Epithelial cell of umbilical artery (primary cell): ENCODE measurements at places on chromosomes 2 and 18. TPM values are rescaled to one million over a fixed set of nuclear protein-coding genes. Genes with fewer than 3 reads are reported as not detected.

The VWA3B gene
- not detected in 2 replicates for total RNA-seq

The DSG3 gene
- not detected in 2 replicates for total RNA-seq

The RGPD6 gene
- total RNA-seq = 17.2 and 31.5 TPM in 2 replicates

The TCF7L1 gene
- 2.3 and 2.4 TPM in 2 replicates for total RNA-seq

The DSG1 gene
- not detected in 2 replicates for total RNA-seq

The FRZB gene
- not detected in 2 replicates for total RNA-seq

The CD8B2 gene
- total RNA-seq = not detected in 2 replicates

The GLI2 gene
- under 0.01 and 0.30 TPM in 2 replicates for total RNA-seq

The HOXD13 gene
- under 0.01 TPM in 1 of 2 replicates, not detected in the other for total RNA-seq

The OTOS gene
- not detected in 2 replicates for total RNA-seq

The ERMN gene
- total RNA-seq = not detected in 2 replicates

The DPP10 gene
- total RNA-seq = not detected in 2 replicates

The RAB6C gene
- not detected in 2 replicates for total RNA-seq

The EPHA4 gene
- total RNA-seq = 25.3 and 33.1 TPM in 2 replicates

The UPP2 gene
- total RNA-seq = not detected in 2 replicates

The CRACDL gene
- total RNA-seq = 4.2 and 7.3 TPM in 2 replicates

The NFU1 gene
- total RNA-seq = 43.9 and 53.8 TPM in 2 replicates

The LYPD1 gene
- total RNA-seq = 2.9 and 19.5 TPM in 2 replicates

The DOCK10 gene
- 13.7 and 22.4 TPM in 2 replicates for total RNA-seq

The RAX gene
- not detected in 2 replicates for total RNA-seq

The MREG gene
- total RNA-seq = 3.6 and 4.4 TPM in 2 replicates

The ARL4C gene
- total RNA-seq = 1.3 and 1.7 TPM in 2 replicates

The HTRA2 gene
- 40.7 and 63.3 TPM in 2 replicates for total RNA-seq

The PTCD3 gene
- total RNA-seq = 52.9 and 145 TPM in 2 replicates

The EIF2AK3 gene
- total RNA-seq = 17.9 and 24.2 TPM in 2 replicates

The ABCA12 gene
- under 0.01 TPM in 1 of 2 replicates, not detected in the other for total RNA-seq

The LHCGR gene
- not detected in 2 replicates for total RNA-seq

The BUB1 gene
- 35.7 and 38.0 TPM in 2 replicates for total RNA-seq

The STPG4 gene
- total RNA-seq = under 0.01 TPM in 1 of 2 replicates, not detected in the other

The IL1RL1 gene
- 68.5 and 69.1 TPM in 2 replicates for total RNA-seq

The GKN2 gene
- not detected in 2 replicates for total RNA-seq

The POTEF gene
- under 0.01 TPM in 1 of 2 replicates, not detected in the other for total RNA-seq

The PLGLB2 gene
- 0.32 and 3.0 TPM in 2 replicates for total RNA-seq

The DUSP2 gene
- 0.61 and 0.65 TPM in 2 replicates for total RNA-seq
